ENCODE measurements at places on chromosomes 11 and 22.

- DNase-seq = no peak
Observed at GRCh38 chr11:45933131-45933831, 10.8 kb downstream of the LARGE2 start.

DNA sequence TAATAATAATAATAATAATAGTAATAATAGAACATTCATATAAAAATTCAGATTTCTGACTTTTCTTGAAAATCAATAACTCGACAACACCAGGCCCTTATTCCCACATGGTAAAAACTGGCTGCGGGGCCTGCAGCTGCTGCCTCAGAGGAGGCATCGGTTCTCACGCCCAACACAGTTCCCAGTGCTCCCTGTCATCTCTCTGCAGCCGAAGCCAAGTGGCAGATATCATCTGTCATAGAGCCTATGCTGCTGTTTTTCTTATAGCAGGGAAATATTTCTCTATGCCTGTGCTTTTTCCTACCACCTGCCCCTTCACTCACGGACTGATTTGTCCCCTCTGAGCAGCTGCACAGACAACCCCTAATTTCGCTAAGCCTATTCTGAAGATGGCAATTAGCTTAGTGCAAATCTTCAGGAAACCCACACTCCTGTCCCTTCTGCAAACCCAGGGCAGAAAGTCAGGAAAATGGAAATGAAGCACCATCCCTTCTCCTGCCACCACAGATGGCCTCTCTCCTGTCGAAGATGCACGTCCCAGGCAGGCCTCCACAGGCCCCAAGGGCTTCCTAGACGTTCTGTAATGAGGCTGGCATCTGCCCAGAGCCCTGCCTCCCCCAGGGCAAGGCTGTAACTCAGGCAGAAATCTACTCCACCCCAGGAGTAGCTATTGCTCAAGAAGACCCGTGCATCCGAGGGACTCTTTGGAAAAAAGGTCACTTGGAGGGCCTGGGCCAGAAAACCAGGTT lies 66.7 kb downstream of the SYN3 start:
- DNase-seq = peak; percentile 4

- DNase-seq = no peak
Observed at GRCh38 chr11:58030653-58031052, at the start of gene OR6Q1. Gene OR6Q1, plus strand, starts transcription at chr11:58030953. Its CDS starts 0 bp downstream, at chr11:58030953.

DNA sequence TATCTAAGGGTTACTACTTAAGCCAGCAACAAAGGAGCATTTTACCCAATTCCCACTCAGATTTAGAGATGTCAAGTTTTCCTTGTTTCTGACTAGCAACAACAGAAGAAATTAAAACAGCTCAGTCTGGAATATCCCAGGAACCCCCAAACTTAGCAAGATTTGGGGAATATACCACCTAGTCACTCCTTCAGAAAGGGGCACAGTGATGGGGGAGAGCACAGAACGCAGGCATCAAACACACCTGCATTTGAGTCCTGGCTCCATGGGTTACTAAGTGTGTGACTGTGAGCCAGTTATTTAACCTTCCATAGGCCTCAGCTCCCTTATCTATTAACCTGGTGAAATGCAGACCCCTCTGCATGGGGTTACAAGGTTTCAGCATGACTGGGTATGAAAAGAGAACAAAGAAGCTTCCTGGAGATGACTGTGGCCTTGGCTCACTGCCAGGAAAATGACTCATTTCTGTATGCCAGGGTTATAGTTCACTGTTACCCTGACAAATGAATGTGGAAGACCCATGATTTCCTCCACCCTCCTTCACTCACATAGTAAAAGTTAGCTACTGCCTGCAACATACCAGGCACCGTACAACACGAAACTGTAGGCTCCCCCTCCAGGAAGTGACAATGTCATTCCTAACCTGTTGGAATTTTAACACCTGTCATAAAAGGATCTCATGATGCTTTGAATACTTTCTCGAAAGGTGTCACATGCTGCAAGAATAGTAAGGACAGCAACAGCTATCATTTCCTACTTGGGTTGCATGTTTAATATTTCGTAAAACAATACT lies 79.6 kb downstream of the ME3 start:
- no peak for DNase-seq

- no peak for DNase-seq
Observed at GRCh38 chr22:25006354-25006753, 53.8 kb downstream of the KIAA1671 start.

- no peak for DNase-seq
Observed at GRCh38 chr11:59678118-59678812, 9.4 kb upstream of the PATL1 start.

DNA sequence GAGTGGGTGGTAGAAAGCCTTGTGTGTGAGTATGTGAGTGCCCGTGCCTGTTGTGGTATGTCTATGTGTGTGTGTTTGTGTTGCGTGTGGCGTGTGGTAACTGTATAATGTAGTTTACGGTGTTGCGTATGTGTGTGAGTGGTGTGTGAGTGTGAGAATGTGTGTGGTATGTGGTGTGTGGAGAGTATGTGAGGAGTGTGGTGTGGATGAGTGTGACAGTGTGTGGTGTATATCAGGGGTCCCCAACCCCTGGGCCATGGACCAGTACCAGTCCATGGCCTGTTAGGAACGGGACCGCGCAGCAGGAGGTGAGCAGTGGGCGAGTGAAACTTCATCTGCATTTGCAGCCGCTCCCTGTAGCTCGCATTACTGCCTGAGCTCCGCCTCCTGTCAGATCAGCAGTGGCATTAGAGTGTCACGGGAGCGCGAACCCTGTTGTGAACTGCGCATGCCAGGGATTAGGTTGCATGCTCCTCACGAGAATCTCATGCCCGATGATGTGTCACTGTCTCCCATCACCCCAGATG lies 5.7 kb downstream of the UPK3A start:
- peak; percentile 24 for DNase-seq

- DNase-seq = no peak
Observed at GRCh38 chr11:73395297-73396208, 19.4 kb downstream of the RELT start.

- no peak for DNase-seq
Observed at GRCh38 chr11:120977266-120978137, 46.4 kb upstream of the TBCEL start.

DNA sequence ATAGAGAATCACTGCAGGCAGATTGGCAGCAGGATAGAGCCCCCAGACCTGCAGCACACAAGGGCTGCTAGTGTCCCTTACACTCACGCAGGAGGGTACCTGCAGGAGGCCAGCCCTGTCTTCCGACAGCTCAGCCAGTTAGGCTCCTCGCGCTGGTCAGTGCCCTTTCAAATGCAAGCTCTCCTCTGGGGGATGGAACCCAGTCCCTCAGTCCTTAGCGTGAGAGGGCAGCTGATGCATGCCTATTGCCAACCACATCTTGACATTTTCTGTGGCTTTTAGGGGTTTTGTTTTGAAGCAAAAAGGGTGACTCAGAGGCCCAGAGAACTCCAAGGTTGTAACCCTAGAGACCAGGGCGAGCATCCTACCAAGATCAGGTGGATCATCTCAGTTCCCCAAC lies 40.0 kb downstream of the WNT11 start:
- no peak for DNase-seq

DNA sequence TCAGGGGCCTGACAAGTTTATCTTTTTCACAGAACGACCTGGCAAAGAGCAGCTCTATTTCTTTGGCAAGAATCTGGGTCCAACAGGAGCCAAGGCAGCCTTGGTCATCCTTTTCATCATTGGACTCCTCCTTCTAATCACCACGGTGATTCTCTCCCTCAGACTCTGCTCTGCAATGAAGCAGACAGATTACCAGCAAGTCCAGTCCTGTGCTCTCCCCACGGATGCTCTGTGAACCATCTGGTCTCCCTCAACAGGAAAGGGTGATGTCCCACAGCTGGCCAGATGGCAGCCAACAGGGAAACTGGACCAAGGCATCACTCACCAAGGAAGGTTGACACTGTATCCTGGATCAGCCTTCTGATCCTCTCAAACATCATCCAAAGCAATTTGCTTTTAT lies 17.0 kb upstream of the PANX1 start:
- no peak for DNase-seq

- DNase-seq = no peak
Observed at GRCh38 chr22:46557736-46558480, 20.5 kb upstream of the CELSR1 start.

- DNase-seq = no peak
Observed at GRCh38 chr11:86171627-86172026, 72.9 kb upstream of the EED start.

- no peak for DNase-seq
Observed at GRCh38 chr22:29117799-29118477, 45.1 kb downstream of the KREMEN1 start.

- DNase-seq = no peak
Observed at GRCh38 chr11:44270403-44271273, 39.3 kb downstream of the ALX4 start.

DNA sequence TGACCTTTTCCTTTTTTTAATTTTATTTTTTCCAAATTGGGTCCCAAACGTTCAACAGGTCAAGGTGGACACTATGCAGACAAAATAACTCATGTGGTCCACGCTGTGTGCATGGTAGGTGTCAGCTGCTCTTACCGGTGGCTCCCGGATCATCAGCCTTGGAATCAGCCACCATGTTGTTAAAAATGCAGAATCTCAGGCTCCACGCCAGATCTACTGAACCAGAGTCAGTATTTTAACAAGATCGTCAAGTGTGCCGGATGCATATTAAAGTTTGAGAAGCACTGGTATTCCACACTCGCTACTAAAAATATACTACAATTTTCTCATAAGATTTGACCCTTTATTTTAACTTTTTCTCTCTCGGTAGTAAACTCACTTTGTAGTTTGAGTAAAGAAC lies 553 bp upstream of the LDLRAD3 start:
- DNase-seq = no peak

DNA sequence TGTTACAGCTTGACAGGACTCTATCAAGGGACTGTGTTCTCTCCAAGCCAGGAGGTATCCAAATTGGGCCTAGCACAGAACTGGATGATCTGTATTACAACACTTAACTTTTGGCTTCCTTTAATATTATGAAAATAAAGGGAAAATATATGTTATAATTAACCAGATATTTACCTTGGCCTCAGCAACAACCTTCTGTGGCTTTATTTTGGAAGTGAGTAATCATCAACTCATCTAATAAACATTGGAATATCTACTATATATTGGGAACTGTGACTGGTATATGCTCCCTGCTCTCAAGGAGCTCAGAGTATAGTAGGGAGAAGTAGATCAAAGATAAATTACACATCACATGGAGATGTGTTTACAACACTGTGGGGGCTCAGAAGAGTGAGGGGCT lies 352.2 kb downstream of the METTL15 start:
- DNase-seq = no peak

DNA sequence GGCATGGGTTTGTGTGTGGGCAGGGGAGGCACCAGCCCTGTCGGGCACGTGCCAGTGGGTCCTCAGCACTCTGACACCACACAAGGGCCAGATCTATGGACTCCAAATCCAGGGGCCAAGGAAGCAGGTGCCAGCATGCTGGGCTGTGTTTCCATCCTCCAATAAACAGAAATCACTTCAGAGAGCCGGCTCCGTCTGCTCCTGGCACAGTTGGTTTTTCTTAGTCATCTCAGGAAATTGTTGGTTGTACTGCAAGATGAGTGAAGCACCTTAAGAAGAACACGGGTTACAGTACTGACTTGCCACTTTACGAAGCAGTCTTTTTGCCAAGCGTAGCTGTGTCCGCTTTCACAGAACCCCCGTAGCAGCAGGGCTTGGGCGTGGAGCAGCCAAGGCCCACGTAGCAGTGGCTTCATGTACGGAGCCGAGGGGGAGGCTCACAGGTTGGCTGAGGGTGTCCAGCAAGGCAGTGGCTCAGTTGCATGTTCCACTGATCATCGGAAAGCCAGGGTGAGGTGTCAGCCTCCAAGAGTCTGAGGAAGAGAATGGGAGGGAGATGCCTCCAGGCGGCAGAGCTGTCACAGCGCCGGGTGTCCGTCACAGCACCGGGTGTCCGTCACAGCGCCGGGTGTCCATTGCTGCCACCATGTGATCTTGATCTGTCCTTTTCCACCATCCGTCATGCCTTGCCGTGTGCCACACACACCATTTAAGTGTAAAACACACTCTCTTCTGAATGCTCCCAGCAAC lies 314.9 kb downstream of the CTTN start:
- DNase-seq = no peak

- no peak for DNase-seq
Observed at GRCh38 chr11:95884376-95884775, 39.5 kb downstream of the MTMR2 start.

GRCh38 chr11:110947096-110947495 lies 234.9 kb upstream of the ARHGAP20 start:
- no peak for DNase-seq

DNA sequence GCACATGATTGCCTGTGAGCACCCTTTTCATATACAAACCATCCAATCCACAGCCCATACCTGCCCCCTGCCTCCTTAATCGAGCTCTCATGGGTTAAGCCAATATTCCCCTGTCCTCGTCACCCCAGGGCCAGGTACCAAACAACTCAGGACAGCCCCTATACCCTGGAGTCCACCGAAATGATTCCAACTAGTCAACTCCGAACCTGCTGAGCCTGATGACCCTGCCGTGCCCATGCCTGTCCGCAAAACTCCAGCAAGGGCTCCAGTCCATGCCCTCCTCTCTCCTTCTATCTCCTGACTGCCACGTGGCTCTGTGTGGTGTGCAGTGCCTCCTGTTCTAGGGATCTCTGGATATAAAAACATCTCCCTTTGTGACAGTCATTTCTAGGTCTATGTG lies 35.5 kb upstream of the SYT13 start:
- DNase-seq = no peak

- DNase-seq = no peak
Observed at GRCh38 chr11:4071914-4072313, 22.7 kb upstream of the RRM1 start.

GRCh38 chr11:125341676-125342075 lies 154.4 kb downstream of the FEZ1 start:
- no peak for DNase-seq

- no peak for DNase-seq
Observed at GRCh38 chr11:5522308-5522707, 5.8 kb upstream of the UBQLNL start.

DNA sequence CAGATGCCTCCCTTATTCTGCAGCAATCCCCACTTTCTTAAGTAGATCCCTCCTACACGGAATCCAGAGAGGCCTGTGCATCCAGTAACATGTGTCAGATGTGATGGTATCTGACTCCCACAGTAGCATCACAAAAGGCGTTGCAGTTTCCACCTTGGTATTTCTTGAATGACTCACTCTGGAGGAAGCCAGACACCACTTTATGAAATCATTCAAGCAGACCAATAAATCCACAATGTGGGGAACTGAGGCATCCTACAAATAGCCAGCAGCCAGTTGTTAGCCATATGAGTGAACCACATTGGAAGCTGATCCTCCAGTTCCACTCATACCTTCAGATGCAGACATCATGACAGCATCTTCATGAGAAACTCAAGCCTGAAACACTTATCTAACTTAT lies 798.1 kb downstream of the OPCML start:
- no peak for DNase-seq

- DNase-seq = no peak
Observed at GRCh38 chr11:78189174-78189724, 530 bp downstream of the USP35 start.

GRCh38 chr11:103798446-103798845 lies 238.0 kb upstream of the DDI1 start:
- DNase-seq = no peak

GRCh38 chr11:38046571-38047135 lies 1448.6 kb upstream of the RAG2 start:
- no peak for DNase-seq

- no peak for DNase-seq
Observed at GRCh38 chr11:61133956-61134662, 27.1 kb downstream of the VPS37C start.

Measured in AG09319 (cell line).